ENCODE measurements at places on chromosomes 11 and 22. TPM values are rescaled to one million over a fixed set of nuclear protein-coding genes. Genes with fewer than 3 reads are reported as not detected.

Gene UBQLN3
- not detected for total RNA-seq

Gene LRRN4CL
- total RNA-seq = 0.45 TPM

Gene GAS2L1
- total RNA-seq = 5.9 TPM

Gene ASCL2
- total RNA-seq = not detected

Gene OR52N4
- not detected for total RNA-seq

Gene OR52I2
- total RNA-seq = not detected

Gene OR4A47
- total RNA-seq = not detected

Gene SEC14L6
- total RNA-seq = 0.15 TPM

Gene SLC15A3
- 8.8 TPM for total RNA-seq

Gene TPBGL
- not detected for total RNA-seq

Gene NTM
- 16.1 TPM for total RNA-seq

Gene LARGE1
- 28.7 TPM for total RNA-seq

Gene PRSS23
- total RNA-seq = 262 TPM

Gene APOL6
- 26.2 TPM for total RNA-seq

Gene MMP8
- not detected for total RNA-seq

Gene FJX1
- total RNA-seq = 18.1 TPM

Gene BRSK2
- 0.23 TPM for total RNA-seq

Gene OR52N5
- not detected for total RNA-seq

Gene SLC22A25
- total RNA-seq = not detected

Gene NAP1L4
- total RNA-seq = 81.2 TPM
